Stimulated activated CD4-positive, alpha-beta T cell treated with anti-CD3 and anti-CD28 coated beads, TNF-alpha, amount 100 ng/mL, for 1 hour (primary cell): ENCODE measurements at places on chromosomes 1 and 21.

GRCh38 chr1:7474786-7475502, 296.2 kb upstream of the VAMP3 start:
- DNase-seq, result no peak

- DNase-seq, result no peak
Measured at GRCh38 chr1:156376958-156377919, 8.2 kb downstream of the RHBG start.

- DNase-seq, result peak; percentile 78
Measured at GRCh38 chr1:91500756-91501522, at the start of gene CDC7. TSS of gene CDC7 (plus strand) at chr1:91500851. CDS start at chr1:91501717, 866 bp downstream.

- no peak for DNase-seq
Measured at GRCh38 chr1:200880212-200880611, 7.4 kb downstream of the GPR25 start.

- DNase-seq, result no peak
Measured at GRCh38 chr1:18693256-18694098, 62.8 kb downstream of the PAX7 start.

- DNase-seq, result no peak
Measured at GRCh38 chr1:174872615-174873058, 127.1 kb upstream of the CACYBP start.

DNA sequence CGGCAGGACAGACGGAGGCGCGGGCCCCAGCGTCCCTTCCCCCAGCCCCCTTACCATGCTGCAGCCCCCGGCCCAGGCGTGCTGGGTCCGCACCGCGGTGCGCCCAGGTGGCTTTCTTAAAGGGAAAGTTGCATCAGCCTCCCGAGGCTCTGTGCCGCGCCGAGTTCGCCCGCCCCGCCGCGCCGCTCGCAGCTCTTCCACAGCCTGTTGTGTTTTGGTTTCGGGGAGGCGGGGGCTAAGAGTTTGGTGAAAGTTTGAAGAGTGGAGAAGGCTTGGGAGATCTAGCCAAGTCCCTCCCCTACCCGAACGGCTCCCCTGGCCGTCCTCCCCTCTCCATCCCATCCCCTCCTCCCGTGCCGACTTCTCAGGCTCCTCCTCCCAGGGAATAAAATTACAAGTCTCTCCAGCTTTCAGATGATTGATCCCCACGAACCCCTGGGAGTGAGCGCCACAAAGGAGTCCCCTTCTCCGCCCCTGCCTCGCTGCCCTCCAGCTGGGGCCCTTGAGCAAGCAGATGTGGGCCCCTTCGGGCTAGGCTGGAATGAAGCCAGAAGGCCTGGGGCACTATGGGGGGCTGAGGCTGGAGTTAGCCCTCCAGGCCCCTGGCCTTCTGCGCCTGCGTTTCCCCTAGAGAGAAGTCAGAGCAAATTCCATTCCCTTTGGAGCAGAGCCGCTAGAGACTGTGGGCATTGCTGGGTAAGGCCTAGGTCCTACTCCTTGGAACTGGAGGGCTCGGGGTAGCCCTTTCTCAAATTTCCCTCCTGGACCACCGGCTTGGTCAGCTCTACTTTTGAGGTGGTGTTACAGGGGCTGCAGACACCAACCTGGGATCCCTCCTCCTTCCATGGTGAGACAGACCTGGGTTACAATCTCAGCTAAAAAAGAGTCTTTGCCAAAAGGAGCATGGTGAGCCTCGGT, at the start of gene SLC6A9:
Gene SLC6A9 (minus strand): TSS at position 211 of the 918 bp plus-strand sequence. CDS start 7,185 bp downstream, outside the sequence.
- DNase-seq, result peak; percentile 49

DNA sequence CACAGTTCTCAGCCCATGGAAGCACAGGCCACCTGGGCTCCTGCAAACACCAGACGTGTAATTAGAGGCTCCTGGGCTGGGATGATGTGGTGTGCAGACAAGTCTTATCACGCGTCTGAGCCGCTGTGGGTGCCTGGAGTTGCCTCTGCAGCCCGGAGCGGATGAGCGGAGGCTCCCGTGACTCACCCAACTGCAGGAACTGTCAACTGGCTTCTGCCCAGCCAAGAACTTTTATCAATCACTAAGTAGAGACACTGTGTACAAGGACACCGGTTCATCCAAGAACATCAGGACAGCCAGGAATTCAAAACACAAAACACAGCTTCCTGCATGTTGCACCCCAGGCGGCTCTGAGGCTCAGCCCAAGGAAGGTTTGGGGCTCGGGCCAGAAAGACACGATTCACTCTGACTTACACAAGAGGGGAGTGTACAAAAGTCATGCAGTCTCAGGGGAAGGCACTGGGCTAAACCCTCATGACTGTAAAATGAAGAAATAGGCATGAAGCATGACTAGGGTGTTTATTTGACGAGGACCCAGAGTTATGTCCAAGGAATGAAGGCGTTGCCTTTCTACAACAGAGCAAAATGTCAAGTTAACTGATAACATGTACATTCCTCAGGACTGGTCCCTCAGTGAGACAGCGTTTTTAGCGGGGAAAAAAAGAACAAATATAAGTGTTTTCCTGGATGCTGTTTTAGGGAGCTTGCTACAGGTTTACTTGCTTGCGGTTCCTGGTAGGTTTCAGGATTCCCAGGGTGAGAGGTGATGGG, 21.1 kb downstream of the ERRFI1 start:
- DNase-seq, result no peak

GRCh38 chr1:87684194-87684593, 355.5 kb downstream of the LMO4 start:
- DNase-seq, result no peak
